ENCODE measurements at places on chromosomes 4 and X.

- DNase-seq: no peak
These were observed 18.6 kb upstream of the HSD17B10 start for GRCh38 chrX:53452812-53453211.

DNA sequence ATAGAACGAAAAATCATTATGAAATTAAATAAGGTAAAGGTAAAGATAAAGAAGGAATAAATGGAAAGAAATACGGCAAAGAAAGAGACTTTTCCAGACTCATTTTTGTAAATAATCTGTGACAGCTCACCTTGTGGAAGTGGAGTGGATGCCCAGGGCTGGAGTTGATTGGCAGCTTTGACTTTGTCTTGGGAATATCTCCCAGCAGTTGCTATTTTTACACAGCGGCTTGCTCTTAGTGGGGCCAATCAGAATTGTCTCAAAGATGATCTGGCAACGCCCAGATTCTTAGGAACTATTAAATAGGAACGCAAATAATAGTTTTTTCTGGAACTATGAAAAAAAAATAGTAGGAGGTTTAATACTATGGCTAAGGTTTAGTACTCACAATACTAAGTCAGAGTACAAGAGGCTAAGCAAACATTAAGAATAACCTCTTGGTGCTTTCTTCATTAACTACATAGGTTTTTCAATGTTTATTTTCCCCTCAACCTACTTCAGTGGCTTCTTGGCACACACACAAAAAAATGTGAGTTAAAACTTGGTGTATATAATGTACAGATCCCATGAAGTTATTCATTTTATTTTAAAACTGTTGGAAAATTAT, 132.7 kb downstream of the TRAM1L1 start:
- no peak for DNase-seq

DNA sequence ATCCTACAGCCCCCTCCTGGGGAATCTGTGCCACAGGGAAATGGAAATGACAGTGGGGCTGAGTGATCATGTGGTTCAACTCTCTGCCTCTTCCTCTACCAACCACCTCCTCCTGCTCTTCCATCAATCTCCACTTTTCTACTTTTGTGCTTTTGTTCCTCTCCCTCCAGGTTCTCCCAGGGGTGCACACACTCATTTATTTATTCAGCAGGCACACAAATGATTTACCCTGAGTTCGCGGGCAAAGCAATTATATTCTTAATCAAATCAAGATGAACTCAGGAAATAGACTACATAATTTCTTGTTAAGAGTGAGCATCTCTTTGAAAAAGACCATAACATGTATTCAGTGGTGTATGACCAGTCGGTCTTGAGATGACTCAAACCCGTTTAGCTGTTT, 69.2 kb downstream of the VCX3A start:
- no peak for DNase-seq

DNA sequence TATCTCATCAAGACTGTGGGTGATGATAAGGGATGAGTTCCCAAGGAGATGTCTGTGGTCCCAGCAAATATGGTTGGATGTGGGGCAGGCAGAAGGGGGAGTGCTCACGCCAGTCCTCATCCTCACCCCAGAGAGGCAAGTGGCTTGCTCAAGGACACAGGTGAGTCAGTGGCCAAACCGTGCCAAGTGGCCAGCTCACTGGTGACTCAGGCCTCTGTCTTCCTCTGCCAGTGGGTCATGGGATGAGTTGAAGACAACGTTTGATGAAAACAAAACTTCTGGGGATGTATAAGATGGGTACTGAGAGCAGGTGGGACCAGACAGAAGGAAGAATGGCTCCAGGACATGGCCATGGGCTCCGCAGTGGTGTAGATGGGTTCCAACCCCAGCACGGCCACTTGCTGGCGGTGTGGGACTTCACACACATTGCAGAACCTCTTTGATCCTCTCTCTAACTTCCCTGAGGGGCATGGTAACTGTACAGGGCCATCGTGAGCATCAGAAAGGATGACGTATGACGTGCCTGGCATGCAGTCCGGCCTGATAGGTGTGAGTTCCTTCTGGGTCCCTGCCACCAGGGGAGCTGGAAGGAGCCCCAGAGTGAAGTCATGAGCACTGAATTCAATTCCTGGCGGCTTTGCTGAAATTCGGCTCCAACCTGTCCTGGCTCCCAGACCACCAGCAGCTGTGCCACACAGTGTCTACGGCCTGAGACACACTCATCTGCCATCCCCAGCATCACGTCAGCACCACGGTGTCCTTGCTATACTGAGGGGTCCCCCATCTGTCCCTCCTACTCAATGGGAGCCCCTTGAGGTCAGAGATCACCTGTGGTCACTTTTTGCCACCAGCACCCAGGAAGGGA, 41.3 kb upstream of the GPR78 start:
- DNase-seq: peak; percentile 51

- no peak for DNase-seq
These were observed 115.1 kb downstream of the RASGEF1B start for GRCh38 chr4:81356621-81357020.
